ENCODE measurements at places on chromosomes 11 and 22. TPM values are rescaled to one million over a fixed set of nuclear protein-coding genes. Genes with fewer than 3 reads are reported as not detected.
A peak's percentile ranks its signal among the peaks of the same experiment; 100 is the strongest.

Gene OR52B4
- total RNA-seq = not detected

- peaks cover 59% of the 10 kb centered on the region for H3K27me3 ChIP-seq
- peak; percentile 76 for DNase-seq
- H3K27ac ChIP-seq = no peak overlapping the region
- peaks cover 21% of the 10 kb centered on the region for H3K4me1 ChIP-seq
- no peaks in the 10 kb centered on the region for H3K36me3 ChIP-seq
- H3K4me3 ChIP-seq = peak overlapping the region; percentile 60
Observed at GRCh38 chr11:43942662-43943371, 380 bp downstream of the C11orf96 start.

Gene UBQLNL
- not detected for total RNA-seq

DNA sequence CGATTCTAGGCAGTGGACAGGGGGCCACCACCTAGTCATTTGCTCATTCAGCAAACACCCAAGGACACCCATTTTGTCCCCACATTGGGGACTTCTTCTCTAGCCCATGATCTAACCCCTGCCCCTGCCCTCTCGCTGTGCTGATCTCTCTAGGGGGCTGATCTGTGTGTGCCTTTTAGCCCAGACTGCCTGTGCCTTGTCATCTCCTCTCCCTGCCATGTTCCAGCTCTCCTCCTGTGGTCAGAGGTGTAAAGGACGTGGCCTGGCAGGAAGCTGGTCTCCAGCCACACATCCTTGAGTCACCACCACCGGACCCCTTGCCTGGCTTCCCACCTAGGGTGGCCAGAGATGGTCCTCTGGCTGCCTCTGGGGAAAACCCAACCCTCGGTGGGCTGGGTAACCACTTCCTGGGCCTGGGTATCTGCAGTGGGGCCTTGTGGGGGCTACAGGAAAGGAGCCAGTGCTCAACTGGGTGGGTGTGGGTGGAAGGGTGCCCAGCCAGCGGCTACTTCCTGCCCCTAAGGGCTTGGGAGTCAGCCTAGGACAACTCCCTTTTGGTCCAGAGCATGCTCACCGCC, 1.3 kb downstream of the CTSW start:
- no peak overlapping the region for H3K27ac ChIP-seq
- DNase-seq = no peak
- peaks cover 36% of the 10 kb centered on the region for H3K36me3 ChIP-seq
- H3K4me3 ChIP-seq = no peak overlapping the region
- no peaks in the 10 kb centered on the region for H3K4me1 ChIP-seq

Gene DLG2
- total RNA-seq = 276 TPM

Gene HIRA
- 50.6 TPM for total RNA-seq

GRCh38 chr11:71525938-71526495, 1.1 kb upstream of the KRTAP5-7 start:
- no peaks in the 10 kb centered on the region for H3K27me3 ChIP-seq
- DNase-seq = no peak
- no peaks in the 10 kb centered on the region for H3K36me3 ChIP-seq
- no peak overlapping the region for H3K27ac ChIP-seq
- no peak overlapping the region for H3K4me3 ChIP-seq
- H3K4me1 ChIP-seq = no peaks in the 10 kb centered on the region

Gene TSPAN4
- total RNA-seq = 17.5 TPM

DNA sequence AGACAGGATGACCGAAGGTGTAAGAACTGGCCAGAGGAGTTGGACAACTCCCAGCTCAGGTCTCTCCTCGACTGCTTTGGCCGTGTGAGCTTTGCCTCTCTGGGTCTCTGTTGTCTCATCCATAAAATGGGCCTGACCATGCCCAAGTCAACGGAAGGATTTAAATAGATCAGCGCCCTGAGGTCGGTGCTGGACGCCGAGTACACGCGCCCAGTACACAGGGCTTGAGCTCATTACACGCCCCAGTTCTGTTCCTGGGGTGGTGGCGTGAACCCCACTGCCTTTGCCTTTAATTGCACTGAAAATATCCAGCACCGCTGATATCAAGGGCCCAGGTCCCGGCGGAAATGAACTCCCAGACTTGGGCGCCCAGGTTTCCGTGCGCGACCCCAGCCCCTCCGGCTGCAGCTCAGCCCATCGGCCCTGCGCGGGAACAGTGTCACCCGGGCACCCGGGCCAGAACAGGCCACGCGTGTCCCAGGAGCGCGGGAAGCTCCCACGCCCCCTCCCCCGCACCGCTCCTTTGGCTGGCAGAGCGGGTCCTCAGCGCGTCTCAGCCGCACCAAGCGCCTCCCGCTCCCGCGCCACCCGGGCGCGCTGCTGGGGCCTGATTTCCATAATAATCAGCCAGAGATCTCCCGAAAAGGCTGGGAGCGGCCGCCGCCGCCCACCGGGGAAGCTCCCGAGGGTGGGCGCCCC, 42.2 kb downstream of the CYTH4 start:
- peaks cover 21% of the 10 kb centered on the region for H3K27me3 ChIP-seq
- H3K27ac ChIP-seq = no peak overlapping the region
- no peak for DNase-seq
- H3K4me3 ChIP-seq = peak overlapping the region; percentile 21
- no peaks in the 10 kb centered on the region for H3K36me3 ChIP-seq
- peaks cover 8% of the 10 kb centered on the region for H3K4me1 ChIP-seq

DNA sequence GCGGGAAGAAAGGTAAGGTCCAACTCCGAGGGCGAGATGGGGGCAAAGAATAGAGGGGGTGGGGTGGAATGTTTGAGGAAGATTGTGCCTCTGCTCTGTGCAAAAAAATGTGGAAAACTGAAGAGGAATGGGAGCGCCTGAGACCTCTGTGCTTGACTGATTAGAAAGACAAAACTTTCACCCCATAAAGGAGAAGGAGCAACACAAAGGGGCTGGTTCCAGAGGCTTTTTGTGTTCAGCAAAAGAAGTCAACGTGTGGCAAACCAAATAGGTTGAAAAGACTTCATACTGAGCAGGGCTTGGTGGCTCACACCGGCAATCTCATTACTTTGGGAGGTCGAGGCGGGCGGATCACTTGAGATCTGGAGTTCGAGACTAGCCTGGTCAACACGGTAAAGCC, 50.8 kb downstream of the GRAMD1B start:
- H3K27ac ChIP-seq = no peak overlapping the region
- no peaks in the 10 kb centered on the region for H3K36me3 ChIP-seq
- H3K27me3 ChIP-seq = no peaks in the 10 kb centered on the region
- DNase-seq = no peak
- H3K4me1 ChIP-seq = peaks cover 5% of the 10 kb centered on the region

Gene MAPK8IP2
- 7.8 TPM for total RNA-seq

GRCh38 chr11:74533421-74533820, 39.9 kb upstream of the LIPT2 start:
- H3K27me3 ChIP-seq = no peaks in the 10 kb centered on the region
- H3K27ac ChIP-seq = no peak overlapping the region
- no peaks in the 10 kb centered on the region for H3K4me1 ChIP-seq

Gene SAA2
- total RNA-seq = not detected

Gene PAX6
- 33.9 TPM for total RNA-seq

DNA sequence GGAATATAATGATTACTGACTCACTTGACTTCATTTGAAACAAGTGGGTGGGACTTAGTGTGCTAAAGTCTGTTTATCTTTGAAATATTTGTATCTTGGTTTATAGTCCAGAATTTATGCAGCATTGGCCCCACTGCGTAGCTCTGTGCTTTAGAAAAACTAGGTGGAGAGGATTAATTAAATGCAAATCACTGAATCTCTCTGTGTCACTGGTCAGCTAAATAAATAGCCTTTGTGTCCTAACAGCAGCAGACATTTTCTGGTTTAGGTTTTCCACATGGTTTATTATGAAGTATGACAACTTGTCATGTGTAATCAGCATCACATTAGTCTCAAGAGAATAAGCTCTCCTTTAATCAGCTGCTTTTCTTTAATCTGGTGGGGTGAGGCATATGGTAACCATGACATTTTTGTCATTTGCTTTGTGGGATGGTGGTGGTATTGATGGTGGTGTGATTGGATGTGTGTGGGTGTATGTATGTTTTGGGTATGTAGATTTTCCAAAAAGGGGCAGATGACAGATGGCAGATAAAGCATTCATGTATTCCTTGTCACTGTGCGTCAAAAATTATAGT, 33.9 kb downstream of the BCL2L13 start:
- no peak for DNase-seq
- peaks cover 16% of the 10 kb centered on the region for H3K4me1 ChIP-seq
- no peaks in the 10 kb centered on the region for H3K27me3 ChIP-seq
- peak overlapping the region; percentile 20 for H3K27ac ChIP-seq
- H3K4me3 ChIP-seq = no peak overlapping the region

DNA sequence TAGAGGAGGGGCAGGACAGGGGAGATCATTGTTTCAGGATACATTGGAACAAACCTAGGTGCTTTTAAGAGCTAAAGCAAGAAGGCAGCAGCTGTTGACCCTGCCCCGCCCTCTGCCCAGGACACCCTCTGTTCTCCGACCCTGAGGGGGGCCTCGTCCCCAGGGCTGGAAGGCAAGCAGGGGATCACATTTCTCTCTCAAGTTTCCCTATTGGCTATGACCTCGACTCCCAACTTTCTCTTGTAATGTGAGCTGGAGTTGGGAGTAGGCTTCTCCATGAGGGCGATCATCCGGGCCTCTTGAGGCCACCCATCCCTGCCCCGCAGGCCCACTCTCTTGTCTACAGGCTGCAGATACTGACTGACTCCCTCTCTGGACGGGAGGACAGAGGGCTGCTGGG, 37.7 kb downstream of the DSCAML1 start:
- H3K4me3 ChIP-seq = no peak overlapping the region
- no peak overlapping the region for H3K27ac ChIP-seq
- H3K4me1 ChIP-seq = peaks cover 6% of the 10 kb centered on the region
- H3K27me3 ChIP-seq = peaks cover 31% of the 10 kb centered on the region
- H3K36me3 ChIP-seq = no peaks in the 10 kb centered on the region

GRCh38 chr11:94170953-94171352, 42.3 kb downstream of the PANX1 start:
- no peaks in the 10 kb centered on the region for H3K27me3 ChIP-seq
- no peak overlapping the region for H3K27ac ChIP-seq
- H3K4me1 ChIP-seq = no peaks in the 10 kb centered on the region

GRCh38 chr11:21511835-21512440, 680.9 kb upstream of the ANO5 start:
- H3K27me3 ChIP-seq = no peaks in the 10 kb centered on the region
- H3K36me3 ChIP-seq = no peaks in the 10 kb centered on the region
- H3K4me3 ChIP-seq = no peak overlapping the region
- no peak overlapping the region for H3K27ac ChIP-seq
- peak; percentile 85 for DNase-seq

Gene MADD
- total RNA-seq = 133 TPM

Gene PRAME
- total RNA-seq = 14.1 TPM

Gene CHRNA10
- 2.1 TPM for total RNA-seq

Gene TP53AIP1
- 2.1 TPM for total RNA-seq

Data from A673 (cell line).